ENCODE measurements at places on chromosomes 3 and 15.

DNA sequence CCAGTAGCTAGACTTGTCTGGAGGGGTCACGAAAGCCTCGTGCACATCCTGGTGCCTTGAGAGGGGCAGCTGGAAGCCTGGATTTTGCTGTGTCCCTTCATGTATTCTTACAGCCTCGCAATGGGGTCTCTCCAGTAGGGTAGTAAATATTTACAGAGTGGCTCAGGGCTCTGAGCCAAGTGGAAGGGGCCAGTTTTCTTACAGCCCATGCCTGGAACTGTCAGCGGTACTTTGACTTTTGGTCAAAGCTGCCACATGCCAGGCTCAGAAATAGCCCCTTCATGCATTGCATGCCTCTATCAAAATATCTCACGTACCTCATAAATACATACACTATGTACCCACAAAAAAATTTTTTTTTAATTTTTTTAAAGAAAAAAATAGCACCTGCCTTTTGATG, 119.2 kb downstream of the OSBPL10 start:
- DNase-seq: no peak

GRCh38 chr15:77856705-77857346, 220.7 kb downstream of the TBC1D2B start:
- no peak for DNase-seq

DNA sequence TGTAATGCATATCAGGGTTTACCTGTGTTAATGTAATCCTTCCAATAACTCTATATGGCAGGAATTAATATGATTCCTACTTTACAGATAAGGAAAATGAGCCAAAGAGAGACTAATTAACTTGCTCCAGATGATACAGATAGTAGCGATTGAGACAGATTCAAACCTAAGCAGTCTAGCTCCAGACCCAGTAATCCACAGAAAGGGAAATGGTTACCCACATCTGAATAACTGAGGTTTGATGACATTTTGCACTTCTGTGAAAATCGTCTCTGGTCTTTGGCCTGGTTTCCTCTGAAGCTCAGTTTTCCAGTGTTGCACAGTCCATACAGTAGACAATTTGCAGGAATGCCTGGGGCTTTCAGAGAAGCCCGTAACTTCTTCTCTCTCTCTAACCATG, 177.1 kb upstream of the UMPS start:
- DNase-seq: no peak

DNA sequence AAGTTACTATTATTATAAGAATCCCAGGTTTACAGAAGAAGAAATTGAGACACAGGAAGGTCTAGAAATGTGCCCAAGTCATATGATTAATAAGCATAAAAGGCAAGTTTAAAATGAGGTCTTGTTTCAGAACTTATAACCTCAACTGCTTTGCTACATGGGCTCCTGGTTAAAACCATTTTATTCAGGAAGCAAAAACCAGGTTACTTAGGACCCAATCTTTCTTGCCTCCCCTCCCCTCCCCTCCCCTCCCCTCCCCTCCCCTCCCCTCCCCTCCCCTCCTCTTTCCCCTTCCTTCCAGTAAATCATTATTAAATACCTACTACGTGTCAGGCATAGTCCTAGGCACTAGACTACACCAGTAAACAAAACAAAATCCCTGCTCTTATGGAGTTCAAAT, 93.9 kb downstream of the NAALADL2 start:
- no peak for DNase-seq

DNA sequence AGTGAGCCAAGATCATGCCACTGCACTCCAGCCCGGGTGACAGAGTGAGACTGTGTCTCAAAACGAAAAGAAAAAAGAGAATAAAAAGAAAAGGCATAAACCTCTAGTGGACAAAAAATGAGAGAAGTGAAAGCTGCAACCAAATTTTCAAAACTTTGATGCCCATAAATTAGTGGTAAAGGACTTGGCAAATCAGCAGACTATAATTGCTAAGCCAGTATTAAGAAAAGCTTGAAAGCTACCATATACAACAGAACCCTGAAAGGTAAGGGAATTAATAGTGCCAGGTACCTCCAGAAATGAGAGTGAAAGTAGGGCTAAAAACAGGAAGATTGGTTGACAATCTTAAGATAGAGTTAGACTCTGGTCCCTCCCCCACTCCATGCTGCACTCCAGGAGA, 32.9 kb upstream of the SLC22A13 start:
- DNase-seq: no peak

- DNase-seq: no peak
Measured at GRCh38 chr3:31341130-31341529, 191.6 kb upstream of the STT3B start.

Measured in thoracic aorta (tissue), 2 donors.